Activated naive CD4-positive, alpha-beta T cell (primary cell): ENCODE measurements at places on chromosomes 1 and 21.
A peak's percentile ranks its signal among the peaks of the same experiment; 100 is the strongest.

GRCh38 chr21:46557919-46558392 is 46.9 kb downstream of the S100B start:
- no peak for DNase-seq

DNA sequence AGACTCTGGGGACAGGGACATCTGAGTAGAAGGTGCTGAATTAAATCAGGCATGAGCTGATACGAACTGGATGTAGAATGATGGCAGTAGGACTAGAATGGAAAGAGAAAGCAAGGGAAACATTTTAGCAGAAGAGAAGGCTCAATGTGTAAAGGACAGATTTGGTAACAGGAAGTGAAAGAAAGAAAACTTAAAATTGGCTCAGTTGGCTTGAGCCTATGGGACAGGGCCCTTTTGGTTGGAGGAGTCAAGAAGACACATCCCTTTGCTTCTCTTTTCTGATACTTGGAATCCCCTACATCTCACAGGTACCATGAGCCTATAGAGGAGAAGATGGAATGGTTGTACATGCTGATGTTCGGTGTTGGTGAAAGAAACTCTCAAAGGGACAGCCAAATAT is 300.6 kb upstream of the PLXNA2 start:
- no peak for DNase-seq

- no peak for DNase-seq
Observed at GRCh38 chr1:55445416-55445815, 230.3 kb upstream of the USP24 start.

DNA sequence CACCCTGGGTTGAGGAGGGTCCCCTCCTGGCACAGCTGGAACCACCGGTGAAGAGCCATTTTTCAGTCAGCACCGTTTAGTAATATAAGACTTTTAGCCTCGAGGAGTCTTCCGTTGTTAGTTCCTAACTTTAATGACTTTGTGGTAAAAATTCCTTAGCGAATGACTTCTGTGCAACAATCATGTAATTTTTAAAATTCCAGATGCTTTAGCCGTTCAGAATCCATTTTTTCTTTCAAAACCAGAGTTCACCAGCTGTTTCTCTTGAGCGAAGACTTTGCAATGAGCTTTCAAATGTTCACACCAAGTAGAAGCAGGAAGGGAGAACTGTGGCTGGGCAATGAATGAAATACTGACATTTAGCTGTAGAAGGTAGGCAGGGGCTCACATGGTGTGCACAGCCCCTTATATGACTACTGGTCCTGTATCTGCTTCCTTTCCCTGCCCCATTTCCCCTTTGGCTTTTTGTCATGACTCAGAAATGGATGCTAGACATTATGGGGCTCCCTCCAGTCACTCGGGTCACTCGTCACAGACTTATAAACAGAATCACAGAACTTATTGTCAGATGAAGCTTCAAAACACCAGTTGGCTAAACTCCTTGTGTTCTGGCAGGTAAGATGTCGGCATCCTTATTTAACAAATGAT is 4.1 kb downstream of the DISC1 start:
- DNase-seq, result no peak

GRCh38 chr1:206503591-206504362 is 3.6 kb upstream of the RASSF5 start:
- DNase-seq, result no peak

- no peak for DNase-seq
Observed at GRCh38 chr1:55380355-55380970, 165.3 kb upstream of the USP24 start.

DNA sequence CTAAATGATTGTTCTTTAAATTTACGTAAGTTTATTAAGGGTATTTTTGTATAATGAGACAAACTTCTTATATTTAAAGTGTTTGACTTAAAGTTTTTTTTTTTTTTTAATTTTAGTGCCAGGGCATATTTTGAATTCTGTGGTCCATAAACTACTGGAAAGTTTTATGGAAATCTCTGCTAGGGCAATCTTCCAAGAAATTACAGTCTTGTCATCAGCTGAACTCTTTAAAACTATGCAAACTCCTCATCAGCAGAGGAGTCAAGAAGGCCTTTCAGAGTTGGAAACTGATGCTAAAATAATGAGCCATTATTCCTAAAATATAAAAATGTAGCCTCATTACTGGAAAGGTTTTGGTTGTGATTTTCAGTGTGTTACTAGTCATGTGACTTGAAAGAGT is 1201.9 kb downstream of the BRINP3 start:
- no peak for DNase-seq

DNA sequence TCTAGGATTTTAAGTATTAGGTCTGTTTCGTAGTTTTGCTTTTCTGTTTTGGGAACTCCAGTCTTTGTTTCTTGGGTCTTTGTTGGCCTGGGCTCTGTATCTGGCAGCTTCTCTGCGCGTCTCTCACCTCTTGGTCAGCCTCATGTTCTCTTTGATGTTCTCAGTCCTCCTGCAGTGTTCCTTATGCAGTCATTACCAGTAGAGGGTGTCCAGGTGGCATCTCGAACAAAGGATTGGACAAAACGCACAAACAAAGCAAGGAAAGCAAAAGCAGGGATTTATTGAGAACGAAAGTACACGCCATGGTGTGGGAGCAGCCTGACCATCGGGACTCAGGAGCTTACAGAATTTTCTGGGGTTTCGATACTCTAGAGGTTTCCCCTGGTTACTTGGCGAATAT is 133.7 kb upstream of the COL6A1 start:
- no peak for DNase-seq

GRCh38 chr1:150981805-150982712 is at the start of gene ANXA9:
TSS of gene ANXA9 (plus strand) at chr1:150982292. CDS start at chr1:150983106, 814 bp downstream.
- no peak for DNase-seq

- no peak for DNase-seq
Observed at GRCh38 chr1:239677362-239677761, 291.0 kb downstream of the CHRM3 start.

DNA sequence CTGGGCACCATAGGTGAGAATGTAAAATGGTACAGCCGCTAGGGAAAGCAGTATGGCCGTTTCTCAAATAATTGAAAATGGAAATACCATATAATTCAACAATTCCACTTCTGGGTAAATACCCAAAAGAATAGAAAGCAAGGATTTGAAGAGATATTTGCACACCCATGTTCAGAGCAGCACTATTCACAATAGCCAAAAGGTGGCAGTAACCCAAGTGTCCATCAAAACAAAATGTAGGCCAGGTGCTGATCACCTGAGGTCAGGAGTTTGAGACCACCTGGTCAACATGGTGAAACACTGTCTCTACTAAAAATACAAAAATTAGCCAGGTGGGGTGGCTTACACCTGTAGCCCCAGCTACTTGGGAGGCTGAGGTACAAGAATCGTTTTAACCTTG is 62.1 kb downstream of the OLIG1 start:
- no peak for DNase-seq

- DNase-seq, result no peak
Observed at GRCh38 chr21:31974454-31974985, 101.7 kb downstream of the HUNK start.

- no peak for DNase-seq
Observed at GRCh38 chr1:204139088-204139487, 12.8 kb downstream of the ETNK2 start.

GRCh38 chr1:234896477-234897389 is 231.9 kb downstream of the TOMM20 start:
- no peak for DNase-seq

DNA sequence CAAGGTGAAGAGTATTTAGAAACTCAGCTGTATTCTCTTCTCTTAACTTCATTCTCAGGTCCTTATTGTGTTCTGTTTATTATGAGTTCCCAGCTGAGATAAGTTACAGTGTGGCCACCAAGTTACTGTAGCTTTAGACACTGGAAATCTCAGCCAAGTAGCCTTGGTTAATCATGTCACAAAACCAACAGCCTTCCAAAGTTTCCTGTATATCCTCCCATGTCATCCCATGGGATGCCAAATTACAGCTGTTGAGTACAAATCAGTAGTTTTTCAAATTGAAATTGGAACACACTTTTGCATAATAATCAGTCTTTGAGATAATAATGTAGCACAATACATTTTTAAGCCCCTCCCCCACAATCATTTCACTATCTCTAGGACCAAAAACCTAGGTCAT is 10.7 kb downstream of the ADAMTS5 start:
- no peak for DNase-seq

DNA sequence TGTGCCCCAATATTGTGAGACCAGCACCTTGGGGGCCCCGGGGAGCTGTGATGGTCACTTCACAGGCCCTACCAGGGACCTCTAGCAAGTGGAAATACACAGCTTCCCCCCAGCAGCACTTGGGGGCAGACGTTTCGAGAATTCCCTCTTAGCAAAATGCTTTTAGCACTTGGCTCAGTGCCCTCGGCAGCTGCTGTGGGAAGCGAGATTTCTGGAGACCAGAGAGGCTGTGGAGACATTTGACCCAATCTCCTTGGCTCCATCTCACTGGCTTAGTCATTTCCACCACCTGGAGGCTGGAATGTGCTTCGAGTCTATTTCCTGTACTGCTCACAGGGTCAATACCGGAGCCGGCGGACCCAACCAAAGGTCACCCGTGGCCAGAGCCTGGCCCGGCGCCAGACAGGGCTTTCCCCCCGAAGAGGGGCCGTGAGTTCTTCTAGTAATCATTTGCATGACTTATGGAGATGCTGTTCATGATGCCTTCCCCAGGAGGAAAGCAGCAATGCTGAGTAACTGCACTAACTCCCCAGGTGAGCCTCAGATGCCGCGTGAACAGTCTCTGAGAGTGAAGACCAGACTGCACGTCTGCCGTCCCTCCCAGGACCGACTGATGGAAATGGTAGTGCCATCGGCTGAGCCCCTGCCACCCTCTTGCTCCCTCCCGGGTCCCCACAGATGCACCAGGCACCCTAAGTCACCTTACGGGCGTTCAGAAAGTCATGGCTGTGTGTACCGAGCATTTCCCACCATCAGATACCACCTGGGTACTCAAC is 4.4 kb upstream of the C2CD2 start:
- DNase-seq, result no peak

DNA sequence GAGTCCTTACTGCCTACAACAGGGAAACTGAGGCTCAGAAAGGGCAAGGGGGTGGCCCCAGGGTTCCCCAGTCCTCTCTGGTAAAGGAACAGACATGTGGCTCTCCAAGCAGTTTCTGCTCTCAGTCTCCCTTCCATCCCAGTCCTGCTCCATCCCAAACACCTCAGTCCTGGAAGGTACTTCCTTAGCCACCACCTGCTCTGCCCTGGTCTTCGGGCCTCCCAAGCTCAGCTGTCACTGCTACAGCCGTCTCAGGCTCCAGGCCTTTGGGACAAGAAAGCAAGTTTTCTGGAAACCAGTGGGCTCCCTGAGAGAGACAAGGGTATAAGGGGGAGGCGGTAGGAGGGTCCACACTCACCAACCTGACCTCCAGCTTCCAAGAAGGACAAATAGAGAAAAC is 23.1 kb upstream of the ADGRB2 start:
- DNase-seq, result no peak

DNA sequence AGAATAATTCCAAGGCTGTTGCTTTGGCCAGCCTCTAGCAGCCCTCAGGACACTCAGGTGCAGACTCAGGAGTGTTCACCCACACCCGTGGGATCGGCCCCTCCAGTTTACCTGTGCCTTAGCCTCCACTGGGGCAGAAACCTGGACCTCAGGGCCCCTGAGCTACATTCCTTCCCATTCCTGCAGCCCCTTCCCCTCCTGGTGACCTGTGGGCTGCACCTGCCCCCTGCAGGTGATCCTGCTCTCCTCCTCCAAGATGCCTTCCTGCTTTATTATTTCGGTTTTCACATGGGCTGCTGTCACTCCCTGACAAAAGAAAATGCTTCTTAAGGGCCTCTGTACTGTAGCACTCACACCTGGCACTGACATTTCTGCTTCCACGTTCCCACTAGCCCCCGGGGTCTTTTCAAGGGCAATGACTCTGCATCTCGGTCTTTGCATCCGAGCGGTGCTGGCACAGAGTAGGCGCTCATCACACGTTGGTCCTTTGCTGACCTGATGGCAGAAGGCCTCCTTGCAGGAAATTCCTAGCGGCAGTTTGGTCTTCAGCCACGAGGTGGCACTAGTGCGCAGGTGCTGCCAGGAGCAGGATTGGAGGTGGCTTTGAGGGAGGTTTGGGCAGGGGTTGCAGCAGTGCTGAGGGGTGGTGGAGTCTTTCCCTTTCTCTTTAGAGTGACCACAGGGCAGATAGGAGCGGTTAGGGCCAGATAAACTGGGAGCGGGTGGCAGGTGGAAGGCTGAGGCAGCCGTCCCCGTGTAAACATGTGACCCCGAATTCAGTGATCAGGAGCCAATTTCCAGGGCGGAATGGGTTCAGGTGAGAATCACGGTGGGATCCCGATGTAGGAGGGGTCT is 25.3 kb upstream of the ETV3 start:
- peak; percentile 73 for DNase-seq

GRCh38 chr1:17185485-17185860 is 19.5 kb upstream of the PADI1 start:
- no peak for DNase-seq

- no peak for DNase-seq
Observed at GRCh38 chr1:147758379-147759100, 1.9 kb downstream of the GJA5 start.

GRCh38 chr1:6466023-6466422 is at the start of gene TNFRSF25:
TSS of gene TNFRSF25 (minus strand) at chr1:6466173. CDS start at chr1:6466107, 66 bp downstream.
- DNase-seq, result peak; percentile 56

GRCh38 chr1:186722711-186723309 is 42.6 kb upstream of the PTGS2 start:
- DNase-seq, result no peak

GRCh38 chr21:45029298-45029947 is 45.0 kb upstream of the ADARB1 start:
- no peak for DNase-seq

GRCh38 chr21:35057428-35057827 is 8.3 kb upstream of the RUNX1 start:
- no peak for DNase-seq

- no peak for DNase-seq
Observed at GRCh38 chr21:45788637-45789506, 145.3 kb downstream of the PCBP3 start.

GRCh38 chr1:50265790-50266314 is 157.1 kb downstream of the ELAVL4 start:
- DNase-seq, result no peak

- DNase-seq, result no peak
Observed at GRCh38 chr1:239547987-239548386, 161.6 kb downstream of the CHRM3 start.

DNA sequence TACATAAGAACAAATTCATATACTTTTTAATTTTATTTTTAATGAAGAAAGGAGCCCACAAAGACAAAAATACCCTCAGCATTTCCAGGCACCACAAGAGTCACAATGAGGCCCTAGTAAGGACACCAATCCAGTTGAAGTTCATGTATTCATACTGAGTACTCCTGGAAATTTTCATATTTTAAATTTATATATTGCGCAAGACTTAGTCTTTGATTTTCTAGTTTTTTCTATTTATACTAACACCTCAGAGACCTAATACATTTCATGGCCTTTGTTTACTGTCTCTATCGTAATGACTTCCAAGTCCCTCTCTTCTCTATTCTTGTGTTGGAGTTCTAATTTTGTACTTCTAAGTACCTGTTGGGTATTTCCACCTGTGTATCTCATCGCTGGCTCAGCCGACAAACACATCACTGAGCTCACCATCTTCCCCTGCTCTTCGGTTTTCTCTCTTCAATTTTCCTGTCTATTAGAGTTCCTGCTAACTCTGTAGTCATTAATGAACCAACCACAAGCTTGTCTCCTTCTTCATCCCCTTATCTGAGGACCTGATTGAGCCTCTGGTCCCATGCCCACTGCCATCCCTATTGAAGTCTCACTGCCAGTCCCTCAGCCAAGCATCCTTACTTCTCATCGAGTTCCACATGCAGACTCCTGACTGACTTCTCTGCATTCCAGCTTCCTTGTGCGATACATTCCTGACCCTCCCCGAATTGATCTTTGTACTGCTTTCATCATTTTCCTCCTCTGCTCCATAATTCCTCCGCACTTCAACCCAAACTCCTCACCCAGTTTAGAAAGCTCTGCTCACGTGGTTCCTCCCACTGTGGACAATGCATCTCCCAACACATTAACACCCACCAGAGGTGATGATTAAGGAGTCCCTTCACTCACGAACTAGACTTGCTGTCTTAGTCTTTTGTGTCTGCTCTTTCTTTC is 17.3 kb upstream of the IRF2BP2 start:
- no peak for DNase-seq
